ENCODE measurements at places on chromosomes 2 and 18.

DNA sequence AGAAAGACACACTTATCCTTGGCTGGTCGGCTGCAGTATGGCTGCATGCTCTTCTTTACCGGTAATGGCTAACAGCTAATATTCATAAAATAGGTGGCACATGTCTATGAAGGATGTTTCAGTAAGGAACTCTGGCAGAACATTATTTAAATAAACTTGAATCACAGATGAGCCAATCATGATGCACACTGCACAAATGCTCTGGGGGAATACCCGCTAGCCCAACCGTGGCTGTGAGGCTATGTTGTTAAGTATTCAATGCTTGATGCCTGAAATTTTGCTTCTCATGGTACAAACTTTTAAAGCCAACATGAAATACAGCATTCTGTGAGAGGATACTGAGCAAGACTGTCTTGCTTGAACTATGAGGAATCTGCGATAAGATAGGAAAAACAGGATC, 505.8 kb downstream of the ZEB2 start:
- DNase-seq, result no peak

DNA sequence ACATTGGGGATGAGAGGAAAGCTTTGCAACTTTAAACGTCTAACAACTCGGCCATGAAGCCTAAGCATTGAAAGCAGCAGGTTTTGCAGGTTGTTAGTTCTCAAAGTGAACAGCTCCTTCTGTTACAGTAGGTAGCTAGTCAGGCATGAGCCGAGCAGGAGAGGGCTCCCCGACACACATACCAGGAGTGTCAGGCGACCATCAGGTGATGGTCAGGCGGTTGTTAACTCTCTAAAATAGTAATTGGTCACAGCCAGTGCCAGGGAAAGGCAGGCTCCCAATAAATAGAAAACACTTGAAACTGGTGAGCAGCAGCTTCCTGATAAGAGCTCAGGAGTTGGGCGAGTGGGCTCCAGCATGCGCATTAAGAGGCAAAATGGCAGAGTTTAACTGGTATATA, 53.5 kb upstream of the DAPL1 start:
- DNase-seq, result no peak

DNA sequence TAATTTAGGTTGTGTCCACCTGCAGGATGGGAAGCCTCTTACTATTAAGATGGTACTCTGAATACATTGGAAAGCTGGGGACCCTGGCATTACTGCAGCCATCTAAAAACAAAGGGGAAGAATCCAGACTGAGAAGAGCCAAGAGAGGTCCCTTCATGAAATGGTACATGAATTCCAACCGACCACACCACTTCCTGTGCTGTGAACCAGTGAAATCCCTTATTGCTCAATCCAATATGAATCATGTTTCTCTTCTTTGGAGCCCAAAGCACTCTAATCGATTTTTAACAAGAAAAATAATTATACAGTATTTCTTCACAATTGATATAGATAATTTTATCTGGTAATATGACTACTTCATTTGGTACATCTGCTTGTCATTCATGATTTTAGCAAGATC, 479.7 kb upstream of the RAB6C start:
- DNase-seq, result no peak

DNA sequence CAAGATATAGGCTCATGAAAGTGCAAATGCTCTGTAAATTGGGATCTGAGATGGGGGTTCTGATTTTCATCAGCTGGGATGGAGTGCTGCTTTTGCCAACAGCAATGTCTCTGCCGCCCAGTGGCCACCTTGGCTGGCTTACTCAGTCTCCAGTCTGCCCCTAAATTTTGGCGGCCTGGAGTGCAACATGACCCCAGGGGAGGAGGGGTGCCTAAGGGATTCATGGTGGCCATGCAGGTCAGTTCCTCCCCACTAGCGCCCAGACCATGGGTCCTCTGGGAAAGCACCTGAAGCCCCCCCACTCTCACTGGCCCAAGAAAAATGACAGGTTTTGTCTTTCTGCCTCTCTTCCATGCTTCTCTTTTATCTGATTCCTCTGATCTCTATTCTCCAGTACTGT, 45.0 kb downstream of the SLC4A3 start:
- DNase-seq, result no peak

GRCh38 chr2:215540658-215541057, 104.8 kb upstream of the FN1 start:
- no peak for DNase-seq

DNA sequence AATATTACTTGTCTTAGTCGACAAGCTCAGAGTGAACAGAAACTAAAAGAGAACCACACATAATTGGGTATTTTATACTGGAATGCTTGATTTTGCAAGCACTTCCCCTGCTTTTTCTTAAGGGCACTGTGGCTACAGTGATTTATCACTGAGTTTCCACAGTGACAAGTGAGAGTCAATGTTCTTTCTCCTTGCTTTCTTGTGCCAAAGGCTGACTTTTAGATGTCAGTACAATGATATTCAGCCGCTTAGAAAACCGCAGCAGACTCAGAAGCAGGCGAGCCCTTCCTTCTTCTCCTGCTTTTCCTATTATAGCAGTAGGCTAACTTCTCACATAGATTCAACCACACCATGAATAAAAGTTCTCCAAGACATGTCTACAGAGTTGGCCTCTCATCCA, 1603.6 kb upstream of the NXPH2 start:
- no peak for DNase-seq

DNA sequence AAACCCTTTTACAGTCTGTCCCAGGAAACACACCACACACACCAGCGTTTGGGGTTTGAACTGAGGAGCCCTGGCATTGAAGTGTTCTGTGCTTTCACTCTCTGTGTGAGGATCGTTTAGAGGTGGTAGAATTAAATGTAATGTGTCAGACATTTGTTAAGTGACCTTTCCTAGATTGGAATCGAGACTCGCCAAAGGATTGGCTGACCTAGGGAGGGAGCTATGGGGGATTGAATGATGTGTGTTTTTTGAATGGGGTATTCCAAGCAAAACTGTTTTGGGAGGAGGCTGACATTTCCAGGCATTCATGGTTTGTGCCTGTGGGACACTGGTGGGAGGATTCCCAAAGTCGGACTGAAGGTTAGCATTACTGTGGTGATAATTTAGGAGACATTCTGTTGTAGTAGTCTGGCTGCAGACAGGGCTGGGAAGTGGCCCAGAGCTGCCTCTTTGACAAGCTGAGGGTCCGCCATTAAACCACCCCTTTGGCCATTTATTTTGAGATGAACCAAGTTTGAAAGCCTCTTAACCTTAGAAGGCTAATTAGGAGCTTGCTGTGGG, 1.7 kb downstream of the MYO1B start:
- DNase-seq, result no peak

DNA sequence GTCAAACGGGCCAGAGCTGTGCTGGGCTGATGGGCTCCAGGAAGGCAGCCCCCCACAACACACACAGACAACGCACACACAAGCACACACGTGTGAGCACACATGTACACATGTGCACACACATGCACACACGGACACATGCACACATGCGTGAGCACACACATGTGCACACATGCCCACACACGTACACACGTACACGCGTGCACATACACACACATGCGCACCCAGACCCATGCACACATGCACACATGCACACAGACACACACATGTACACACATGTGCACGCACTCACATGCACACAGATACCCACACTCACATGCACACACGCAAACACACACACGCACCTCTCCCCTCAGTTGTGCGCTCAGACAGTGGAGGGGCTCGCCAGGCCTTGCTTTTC, 31.2 kb upstream of the HPCAL1 start:
- DNase-seq, result no peak

- DNase-seq, result no peak
Measured at GRCh38 chr2:11343368-11343649, 1.1 kb downstream of the ROCK2 start.

DNA sequence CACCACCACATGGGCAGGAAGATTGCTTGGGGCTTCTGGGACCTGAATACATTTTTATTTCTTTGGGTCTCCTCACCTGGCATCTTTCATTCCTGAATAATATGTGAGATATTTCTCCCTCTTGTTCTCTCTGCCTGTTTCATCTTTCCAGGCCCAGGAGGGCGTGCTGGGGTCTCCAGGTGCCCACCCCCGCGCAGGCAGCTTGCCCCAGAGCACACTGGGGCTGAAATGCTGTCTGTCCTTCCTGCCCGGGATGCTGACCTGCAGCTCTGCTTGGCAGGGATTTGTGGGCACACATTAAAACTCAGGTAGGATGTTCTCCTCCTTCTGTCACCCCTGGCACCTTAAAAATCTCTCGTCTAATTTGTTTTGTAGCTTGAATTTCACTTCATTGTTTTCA, 39.7 kb upstream of the TEX51 start:
- no peak for DNase-seq

DNA sequence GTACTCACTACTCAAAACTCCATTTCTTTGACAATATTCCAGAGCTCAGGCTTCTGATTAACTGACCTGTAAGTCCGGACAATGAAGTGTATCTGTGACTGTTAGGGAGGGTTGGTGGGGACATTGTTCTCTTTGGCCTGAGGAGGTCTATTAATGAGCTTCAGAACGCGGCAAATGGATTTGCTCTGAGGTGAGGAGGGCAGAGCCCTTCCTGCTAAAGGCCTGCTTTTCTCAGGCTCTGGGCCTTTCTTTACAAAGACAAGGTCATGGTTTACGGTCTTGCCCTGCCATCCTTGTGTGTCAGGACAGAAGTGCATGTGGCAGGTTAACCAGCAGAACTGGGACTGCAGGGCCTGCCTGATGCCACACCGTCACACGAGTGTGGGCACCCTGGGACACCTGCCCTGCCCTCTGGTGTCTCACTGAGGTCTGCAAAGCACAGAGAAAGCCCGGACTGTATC, 7.2 kb downstream of the ALKAL2 start:
- DNase-seq, result no peak

DNA sequence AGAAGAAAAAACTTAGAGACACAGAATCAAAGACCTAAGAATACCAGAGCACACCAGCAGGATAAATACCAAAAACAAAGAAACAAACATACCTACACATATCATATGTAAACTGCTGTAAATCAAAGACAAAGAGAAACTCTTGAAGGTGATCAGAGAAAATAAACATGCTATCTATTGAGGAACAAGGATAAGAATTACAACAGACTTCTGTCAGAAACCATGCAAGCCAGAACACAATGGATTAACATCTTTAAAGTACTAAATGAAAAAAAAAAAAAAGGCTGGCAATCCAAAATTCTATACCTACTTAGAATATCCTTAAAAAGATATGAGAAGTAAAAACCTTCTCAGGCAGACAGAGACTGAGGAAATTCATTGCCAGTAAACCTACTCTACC, 51.6 kb upstream of the MGAT4A start:
- no peak for DNase-seq

DNA sequence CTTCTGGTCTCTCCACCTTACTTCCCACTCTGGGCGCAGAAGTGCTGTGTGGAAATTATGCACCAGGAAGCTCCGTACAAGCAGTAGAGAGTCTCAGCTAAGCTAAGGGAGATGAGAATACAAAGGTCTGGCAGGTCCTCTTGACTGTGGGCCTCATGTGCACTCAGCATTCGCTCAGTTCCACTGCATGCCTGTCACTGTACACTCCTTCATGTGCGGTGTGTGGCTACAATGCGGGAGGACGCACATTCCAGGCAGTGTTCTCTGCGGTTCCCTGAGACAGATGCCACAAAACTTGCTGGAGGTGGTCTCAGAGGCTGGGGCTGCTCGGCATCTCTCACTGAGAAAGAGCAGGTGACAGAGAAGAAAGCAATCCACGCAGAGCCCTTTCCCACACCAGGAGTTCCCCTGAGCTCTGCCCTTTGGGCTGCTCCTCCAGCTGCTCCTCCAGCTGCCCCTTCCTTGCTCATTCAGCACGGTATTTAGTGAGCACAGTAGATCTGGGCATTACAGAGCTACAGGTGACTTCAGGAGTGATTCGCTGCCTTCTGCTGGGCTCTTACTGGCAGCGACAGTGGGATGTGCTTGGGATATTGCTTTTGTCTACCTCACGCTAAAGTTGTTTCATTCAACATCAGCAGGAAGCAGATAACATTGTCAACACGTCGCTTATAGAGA, 176.6 kb downstream of the SH3RF3 start:
- DNase-seq, result no peak

DNA sequence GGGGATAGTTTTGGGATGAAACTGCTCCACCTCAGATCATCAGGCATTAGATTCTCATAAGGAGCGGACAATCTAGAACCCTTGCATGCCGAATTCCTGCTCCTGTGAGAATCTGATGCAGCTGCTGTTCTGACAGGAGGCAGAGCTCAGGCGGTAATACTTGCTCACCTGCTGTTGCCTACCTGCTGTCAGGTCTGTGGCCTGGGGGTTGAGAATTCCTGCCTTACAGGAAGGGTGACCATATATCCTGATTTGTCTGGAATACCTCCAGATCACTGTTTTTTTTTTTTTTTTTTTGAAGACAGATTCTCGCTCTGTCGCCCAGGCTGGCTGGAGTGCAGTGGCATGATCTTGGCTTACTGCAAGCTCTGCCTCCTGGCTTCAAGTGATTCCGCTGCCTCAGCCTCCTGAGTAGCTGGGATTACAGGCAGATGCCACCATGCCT, 21.7 kb downstream of the ACSL3 start:
- DNase-seq, result no peak

DNA sequence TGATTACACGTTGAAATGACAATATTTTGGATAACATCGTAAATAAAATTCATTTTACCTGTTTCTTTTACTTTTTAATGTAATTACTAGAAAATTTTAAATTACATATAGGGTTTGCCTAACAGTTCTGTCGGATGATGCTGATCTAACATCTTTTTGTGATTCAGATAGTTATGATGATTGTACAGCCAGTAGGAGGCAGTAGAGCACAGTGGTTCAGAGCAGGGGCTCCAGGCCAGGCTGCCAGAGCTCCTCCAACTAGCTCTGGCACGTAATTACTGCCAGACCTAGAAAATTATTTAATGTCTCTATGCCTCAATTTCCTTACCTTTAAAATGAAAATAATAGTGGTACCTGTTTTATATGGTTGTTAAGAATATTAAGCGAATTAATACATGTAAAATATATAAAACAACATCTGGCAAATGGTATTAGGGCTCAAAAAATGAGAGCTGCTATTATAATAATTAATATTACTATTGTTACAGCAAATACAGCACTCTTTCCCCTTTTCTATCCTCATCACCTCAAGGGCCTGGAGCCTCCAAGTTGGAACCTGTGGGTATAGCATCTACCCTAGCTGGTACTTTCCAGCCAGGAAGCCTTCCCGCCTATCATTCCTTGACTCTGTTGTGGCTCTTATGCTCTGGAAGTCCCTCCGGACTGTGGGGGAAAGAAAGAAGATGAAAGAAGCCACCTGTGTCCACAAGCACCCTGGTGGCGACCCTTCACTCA, 47.7 kb upstream of the PLA2R1 start:
- DNase-seq, result no peak

- DNase-seq, result no peak
Measured at GRCh38 chr2:171889333-171889732, 4.7 kb downstream of the SLC25A12 start.

GRCh38 chr2:1664076-1664605, 80.2 kb downstream of the PXDN start:
- no peak for DNase-seq

GRCh38 chr2:135745545-135745944, 3.9 kb downstream of the UBXN4 start:
- DNase-seq, result no peak
